ENCODE measurements at places on chromosomes 6 and 20.

GRCh38 chr6:148217051-148217450 is 125.6 kb upstream of the SASH1 start:
- DNase-seq: no peak

DNA sequence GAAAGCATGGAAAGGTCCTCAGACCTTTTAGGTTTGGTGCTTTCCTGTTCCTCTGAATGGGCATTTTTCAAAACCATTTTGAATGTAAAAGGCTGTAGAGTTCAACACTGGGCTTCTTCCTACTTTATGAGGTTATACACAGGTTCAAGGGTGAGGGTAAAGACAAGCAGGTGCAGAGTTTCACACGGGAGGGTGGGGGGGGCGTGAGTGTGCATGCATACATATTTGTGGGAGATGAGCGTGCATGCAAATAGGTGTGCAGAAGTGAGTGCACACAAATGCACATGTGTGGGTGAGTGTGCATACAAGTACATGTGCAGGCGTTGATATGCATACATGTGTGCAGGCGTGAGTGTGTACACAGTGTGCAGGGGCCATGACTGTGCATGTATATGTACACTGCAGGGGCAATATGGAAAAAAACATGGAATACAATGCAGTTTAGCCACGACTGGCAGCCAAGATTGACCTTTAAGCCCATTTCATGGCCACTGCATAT is 183.1 kb downstream of the GMPR start:
- no peak for DNase-seq

- DNase-seq: no peak
Observed at GRCh38 chr6:98002678-98003077, 719.7 kb upstream of the MMS22L start.

GRCh38 chr6:41712651-41713103 is 22.7 kb downstream of the TFEB start:
- no peak for DNase-seq

DNA sequence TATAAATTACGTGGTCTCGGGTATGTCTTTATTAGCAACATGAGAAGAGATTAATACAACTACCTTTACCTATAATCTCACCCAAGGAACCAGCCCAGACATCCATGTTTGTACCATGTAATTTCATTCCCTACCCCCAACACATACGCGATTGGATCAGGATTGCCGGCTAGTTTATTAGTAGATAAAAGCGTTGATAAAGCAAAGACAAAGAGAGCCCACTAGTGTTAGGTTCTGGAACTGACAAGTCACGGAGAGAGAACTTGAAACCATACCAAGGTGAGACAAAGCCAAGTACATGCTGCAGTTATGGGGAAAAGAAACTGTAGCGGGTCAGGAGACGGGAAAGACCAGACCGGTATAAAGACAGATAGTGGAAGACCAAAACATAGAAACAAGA is 37.4 kb upstream of the FAM135A start:
- no peak for DNase-seq

DNA sequence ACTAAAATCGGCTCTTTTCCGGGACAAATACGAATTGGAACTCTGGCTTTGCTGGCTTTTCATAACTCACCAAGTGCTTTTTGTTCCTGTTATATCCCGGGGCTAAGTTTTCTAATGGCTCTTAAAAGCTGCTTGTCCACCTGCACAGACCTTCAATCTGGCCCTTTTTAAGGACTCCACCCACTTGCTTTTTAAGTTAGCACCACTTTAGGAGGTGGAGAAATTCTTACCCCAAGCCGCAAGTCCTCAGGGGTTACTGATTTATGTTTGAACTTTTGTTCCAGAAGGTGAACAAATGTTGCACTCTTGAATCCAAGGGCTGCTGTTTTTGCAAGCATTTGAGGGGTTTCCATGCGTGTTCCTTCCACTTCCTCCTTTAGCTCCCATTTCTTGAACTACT is 37.8 kb downstream of the FAM184A start:
- no peak for DNase-seq

GRCh38 chr20:23161244-23161891 is 75.2 kb upstream of the CD93 start:
- no peak for DNase-seq

DNA sequence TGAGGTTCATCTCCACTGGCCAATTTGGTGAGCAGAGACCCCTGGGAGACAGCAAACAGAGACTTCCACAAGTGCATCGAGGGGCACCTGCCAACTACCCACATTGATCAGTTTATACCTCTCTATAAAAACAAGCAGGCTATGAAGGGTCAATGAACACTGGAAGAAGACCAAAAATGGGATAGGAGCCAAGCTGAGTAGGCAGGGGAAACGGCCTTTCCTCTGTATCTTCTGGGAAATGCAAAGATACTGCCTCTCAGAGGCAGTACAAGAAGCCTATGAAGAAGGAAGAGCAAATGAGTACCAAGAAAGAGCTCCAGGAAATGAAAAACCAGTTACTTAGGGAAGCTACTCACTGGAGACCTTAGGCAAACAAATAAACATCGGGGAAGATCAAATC is 247.7 kb downstream of the GMDS start:
- no peak for DNase-seq

DNA sequence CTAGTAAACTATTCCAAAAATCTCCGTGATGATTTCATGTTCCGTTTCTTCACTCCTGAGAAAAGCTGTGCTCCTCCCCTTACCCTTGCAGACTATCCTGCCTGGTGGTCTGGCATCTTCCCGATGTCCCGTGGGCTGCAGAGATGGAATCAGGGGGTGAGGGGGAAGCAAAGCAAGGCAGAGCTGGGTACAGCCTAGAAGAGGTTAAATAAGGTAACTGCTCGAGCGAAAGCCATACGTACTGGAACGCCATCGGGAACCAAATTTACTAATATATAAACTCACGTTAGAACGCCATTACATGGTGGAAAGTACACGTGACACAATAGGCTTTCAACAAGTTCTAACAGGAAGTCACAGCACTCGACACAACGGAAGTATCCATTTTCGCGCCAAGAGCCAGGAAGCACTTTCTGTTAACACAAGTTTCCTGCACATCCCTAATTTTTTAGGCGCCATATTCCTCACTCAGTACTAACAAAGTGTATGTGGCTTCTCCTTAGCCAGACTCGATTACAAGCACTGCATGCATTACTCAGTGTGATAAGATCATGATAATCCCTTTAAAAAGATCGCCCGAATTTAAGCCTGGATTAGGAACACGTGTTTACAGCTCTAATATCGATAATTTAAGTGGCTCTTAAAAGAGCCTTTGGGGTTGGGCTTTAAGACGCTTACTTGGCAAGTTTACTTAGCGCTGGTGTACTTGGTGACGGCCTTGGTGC is 101.6 kb upstream of the PRSS16 start:
- DNase-seq: peak; percentile 60

DNA sequence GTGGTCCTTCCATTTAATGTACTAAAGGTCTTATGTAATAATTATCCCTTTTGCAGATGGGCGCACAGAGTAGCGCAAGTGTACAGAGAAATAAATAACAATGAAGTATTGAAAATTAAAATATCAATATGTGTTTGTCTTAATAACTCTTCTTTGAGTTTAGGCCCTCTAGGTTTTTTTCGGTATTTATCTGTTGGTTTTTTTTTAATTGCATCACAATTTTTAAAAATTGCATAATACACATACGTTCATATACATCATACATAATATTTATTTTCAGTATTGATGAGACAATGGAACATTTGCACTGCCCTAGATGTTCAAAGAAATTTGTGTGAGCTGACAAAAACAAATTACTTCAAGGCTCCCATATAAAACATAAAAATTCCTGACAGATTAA is 15.1 kb downstream of the ADGRB3 start:
- no peak for DNase-seq
